ENCODE measurements at places on chromosomes 11 and 22. TPM values are rescaled to one million over a fixed set of nuclear protein-coding genes. Genes with fewer than 3 reads are reported as not detected.

The BIRC3 gene
- total RNA-seq: 1.4 TPM

The SOX10 gene
- not detected for total RNA-seq

The FGF19 gene
- not detected for total RNA-seq

The HBG1 gene
- not detected for total RNA-seq

The PLA2G3 gene
- total RNA-seq: under 0.01 TPM

The PKP3 gene
- 328 TPM for total RNA-seq

The A4GALT gene
- 15.5 TPM for total RNA-seq

The FAM111B gene
- total RNA-seq: under 0.01 TPM

The HOATZ gene
- not detected for total RNA-seq

The RBMXL2 gene
- not detected for total RNA-seq

The BEST1 gene
- 3.7 TPM for total RNA-seq

The APOL6 gene
- 6.1 TPM for total RNA-seq

The CHRNA10 gene
- 0.51 TPM for total RNA-seq

The PKDREJ gene
- not detected for total RNA-seq

The APOL5 gene
- not detected for total RNA-seq

DNA sequence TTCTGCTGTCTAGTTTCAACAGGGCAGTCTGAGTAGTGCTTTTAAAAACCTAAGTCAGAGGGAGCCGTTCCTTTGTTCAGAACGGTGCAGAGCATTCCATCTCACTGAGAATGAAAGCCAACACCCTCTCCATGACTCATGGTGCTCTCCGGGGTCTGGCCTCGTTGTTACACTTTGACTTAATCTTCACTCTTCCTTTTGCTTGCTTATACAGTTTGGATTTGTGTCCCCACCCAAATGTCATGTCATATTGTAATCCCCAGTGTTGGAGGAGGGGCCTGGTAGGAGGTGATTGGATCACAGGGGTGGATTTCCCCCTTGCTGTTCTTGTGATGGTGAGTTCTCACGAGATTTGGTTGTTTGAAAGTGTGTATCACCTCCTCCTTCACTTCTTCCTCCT is 292.2 kb downstream of the ST3GAL4 start:
- DNase-seq: peak; percentile 59

GRCh38 chr11:78338702-78339101 is 78.9 kb downstream of the GAB2 start:
- no peak for DNase-seq

GRCh38 chr11:45050111-45050510 is 96.3 kb upstream of the PRDM11 start:
- DNase-seq: no peak

- DNase-seq: peak; percentile 69
Observed at GRCh38 chr22:46596819-46597218, 23.4 kb upstream of the GRAMD4 start.

- peak; percentile 29 for DNase-seq
Observed at GRCh38 chr22:50526834-50527801, 1.7 kb upstream of the SCO2 start.

GRCh38 chr11:119322360-119322739 is 5.4 kb upstream of the MCAM start:
- no peak for DNase-seq

DNA sequence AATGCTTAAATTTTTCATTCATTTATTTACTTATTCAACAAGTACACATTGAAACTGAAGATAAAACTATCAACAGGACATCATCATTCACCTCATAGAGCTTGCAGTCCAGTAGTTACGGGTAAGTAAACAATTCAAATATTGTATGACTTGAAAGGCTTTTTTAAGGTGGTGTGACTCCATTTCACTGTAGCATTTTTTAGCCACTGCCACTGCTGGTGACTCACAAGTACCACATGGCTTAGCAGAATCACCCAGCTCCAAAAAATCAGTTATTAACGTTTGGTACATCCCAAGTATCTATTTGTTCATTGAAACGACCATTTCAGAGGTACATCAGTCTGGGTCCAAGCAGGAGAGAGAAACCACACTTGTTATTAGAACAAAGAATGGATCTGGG is 427.9 kb upstream of the DDI1 start:
- peak; percentile 45 for DNase-seq

GRCh38 chr11:61963282-61964057 is 4.0 kb downstream of the FTH1 start:
- peak; percentile 50 for DNase-seq

GRCh38 chr22:35212009-35212408 is 45.3 kb upstream of the HMGXB4 start:
- DNase-seq: peak; percentile 34

DNA sequence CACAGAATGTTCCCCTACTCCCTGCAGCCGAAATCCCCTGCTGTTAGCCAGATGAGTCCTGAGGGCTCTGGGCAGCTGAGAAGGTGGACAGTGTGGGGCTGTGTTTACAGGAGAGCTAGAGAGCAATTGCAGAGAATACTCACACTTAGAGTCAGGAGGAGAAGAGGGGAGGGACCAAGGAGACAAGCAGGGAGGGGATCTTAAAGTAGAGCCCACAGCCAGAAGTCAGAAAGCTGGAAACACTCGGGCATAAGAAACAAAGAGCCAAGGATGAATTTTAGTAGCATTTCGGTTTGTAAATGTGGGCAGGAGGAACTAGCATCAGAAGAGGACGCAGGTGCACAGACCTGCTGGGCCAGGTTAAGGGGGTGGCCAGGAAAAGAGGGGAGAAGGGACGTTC is 1435.9 kb downstream of the BRD1 start:
- no peak for DNase-seq

DNA sequence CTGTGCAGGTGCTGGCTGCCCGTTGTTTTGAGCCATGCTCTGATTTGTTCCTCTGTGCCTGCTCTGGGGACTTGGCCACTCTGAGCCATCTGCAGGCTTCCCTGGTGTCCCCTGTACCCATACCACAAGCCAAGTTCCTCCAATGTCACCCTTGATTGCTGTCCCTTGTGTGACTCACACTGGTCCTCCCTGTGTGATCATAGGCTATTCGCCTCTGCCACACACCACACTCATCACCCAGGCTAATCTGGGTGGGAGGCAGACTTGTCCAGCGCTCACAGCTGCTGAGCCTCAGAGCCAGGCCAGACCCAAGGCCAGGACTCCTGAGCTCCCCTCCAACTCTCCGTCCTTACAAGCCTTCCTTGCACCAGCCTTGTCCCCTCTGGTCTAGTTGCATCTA is 31.7 kb downstream of the IGF2 start:
- DNase-seq: no peak

- no peak for DNase-seq
Observed at GRCh38 chr22:50713008-50713385, 25.0 kb upstream of the ACR start.

GRCh38 chr11:113994077-113994954 is 19.4 kb downstream of the HTR3A start:
- DNase-seq: no peak

- DNase-seq: no peak
Observed at GRCh38 chr11:34408580-34409172, 30.1 kb upstream of the CAT start.

DNA sequence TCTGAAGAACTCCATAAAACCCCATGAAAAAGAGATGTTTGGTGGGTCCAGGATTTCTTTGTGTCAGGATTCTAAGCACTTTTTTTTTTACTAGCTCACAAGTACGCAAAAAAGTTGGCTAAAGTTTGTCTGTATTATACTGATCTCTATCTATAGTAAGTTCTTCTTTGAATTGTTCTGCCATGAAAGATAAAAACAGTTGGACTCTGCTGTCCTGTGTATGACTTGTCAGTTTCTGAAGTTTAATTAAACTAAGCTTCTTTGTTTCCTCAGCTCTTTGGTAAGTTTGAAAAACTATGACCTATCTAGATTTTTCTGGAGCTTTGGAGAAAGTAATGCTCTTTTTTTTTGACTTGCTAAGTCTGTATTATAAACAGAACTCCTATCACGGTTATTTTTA is 812.2 kb upstream of the LUZP2 start:
- DNase-seq: no peak

DNA sequence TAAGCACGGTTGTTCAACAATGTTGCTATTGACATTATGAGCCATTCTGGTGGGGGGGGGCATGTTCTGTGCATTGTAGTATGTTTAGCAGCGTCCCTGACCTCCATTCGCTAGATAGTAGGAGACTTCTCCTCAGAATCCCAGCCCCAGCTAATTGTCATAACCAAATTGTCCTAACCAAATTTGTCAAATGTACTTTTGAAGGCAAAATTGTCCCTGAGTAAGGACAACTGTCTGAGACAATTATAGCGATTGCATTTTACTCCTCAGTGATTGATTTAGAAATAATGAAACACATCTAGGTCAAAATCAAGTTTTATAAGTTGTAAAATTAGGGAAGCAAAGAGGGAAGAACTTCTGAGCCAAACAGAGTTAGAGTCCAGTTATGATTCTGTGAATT is 541.8 kb upstream of the CHORDC1 start:
- DNase-seq: no peak

DNA sequence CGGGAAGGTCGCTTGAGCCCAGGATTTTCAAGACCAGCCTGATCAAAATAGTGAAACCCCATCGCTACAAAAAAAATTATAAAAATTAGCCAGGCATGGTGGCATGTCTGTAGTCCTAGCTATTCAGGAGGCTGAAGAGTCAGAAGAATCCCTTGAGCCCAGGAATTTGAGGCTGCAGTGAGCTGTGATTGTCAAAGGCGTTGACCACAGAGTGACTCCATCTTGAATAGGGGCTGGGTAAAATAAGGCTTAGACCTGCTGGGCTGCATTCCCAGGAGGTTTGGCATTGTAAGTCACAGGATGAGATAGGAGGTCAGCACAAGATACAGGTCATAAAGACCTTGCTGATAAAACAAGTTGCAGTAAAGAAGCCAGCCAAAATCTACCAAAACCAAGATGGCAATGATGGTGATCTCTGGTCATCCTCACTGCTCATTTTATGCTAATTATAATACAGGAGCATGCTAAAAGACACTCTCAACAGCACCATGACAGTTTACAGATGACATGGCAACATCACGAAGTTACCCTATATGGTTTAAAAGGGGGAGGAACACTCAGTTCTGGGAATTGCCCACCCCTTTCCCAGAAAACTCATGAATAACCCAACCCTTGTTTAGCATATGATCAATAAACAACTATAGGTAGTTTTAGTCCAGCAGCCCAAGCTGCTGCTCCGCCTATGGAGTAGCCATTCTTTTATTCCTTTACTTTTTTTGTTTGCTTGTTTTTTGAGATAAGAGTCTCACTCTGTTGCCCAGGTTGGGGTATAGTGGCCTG is 2.8 kb upstream of the RDX start:
- no peak for DNase-seq

GRCh38 chr11:876545-876944 is 33.9 kb downstream of the TSPAN4 start:
- DNase-seq: no peak

DNA sequence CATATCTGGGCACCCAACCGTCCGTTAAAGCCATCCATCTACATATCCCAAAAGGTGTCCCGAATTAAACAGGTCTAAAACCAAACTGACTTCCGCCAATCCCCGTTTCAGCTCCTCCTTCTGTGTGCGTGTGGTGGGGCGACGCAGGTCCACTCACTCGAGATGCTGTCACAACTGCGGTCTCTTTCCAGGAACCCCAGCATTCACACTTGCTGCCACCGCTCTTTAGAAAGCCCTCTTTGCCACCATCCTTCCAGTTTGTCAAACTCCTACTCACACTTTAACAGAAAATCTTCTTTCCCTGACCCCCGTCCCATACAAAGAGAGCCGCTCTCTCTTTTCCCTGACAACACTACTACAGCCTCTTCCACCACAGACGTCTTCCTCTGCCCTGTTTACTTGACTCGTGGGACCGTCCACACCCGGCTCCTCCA is 467 bp downstream of the ESS2 start:
- DNase-seq: peak; percentile 11

- peak; percentile 51 for DNase-seq
Observed at GRCh38 chr11:93198215-93198845, 539 bp upstream of the SLC36A4 start.

DNA sequence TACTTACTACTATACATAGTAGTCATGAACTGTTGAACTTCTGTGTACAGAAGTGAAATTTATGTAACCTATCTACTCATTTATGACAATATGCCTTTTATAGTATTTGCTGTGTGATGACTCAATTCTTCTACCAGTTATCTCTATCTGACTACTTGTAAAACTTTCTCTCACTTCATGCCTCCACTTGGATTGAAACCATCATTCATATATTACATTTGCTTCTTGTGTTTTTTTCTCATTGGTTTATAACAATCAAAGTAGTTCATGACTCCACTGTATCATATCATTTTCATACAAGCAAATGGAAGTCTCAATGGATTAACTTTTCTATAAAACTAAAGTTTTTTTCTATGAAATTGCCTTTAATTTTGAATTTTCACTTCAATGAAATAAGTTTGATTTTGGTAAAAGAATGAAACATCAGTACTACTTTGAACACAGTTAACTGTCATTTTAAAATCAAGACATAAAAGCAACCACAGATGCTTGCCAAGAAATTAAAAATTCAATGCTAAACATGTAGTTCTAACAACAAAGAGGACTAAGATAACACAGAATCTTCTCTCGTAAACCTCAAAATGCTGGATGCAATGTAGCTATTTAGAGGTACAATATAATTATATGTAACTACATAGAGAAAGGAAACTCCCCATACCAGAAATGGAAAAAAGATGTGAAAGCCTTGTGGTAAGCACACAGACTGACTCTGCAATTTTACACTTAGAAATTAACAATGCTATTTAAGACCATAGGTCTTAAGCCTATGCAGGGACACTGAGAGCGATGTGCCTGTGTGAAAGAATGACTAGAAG is 27.6 kb upstream of the EXPH5 start:
- peak; percentile 78 for DNase-seq

DNA sequence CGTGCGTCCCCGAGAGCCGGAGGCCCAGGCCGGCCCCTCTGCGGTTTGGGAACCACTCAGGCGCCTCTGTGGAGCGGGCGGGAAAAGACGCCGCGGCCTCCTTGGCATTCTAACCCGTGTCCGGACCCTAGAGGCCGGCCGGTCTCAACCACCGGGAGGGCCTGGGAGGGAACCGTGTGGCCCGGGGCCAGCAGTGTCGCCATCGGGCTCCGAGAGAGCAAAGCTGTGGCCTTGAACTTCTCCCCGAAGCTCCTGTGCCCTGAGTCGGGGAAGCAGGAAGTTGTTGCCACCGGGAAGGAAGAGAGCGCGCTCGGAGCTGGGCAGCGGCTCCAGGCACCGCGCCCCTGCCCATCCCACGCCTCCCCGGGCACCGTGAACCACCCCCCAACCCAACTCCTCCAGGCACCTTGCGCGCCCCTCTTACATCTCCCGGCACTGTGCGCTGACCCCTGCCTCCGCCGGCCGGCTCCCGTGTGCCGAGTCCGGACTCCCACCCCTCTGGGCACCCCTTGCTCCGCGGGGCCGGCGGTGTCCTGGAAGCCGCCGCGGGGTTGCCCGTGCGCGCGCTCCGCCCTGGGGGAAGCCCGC is 80.0 kb upstream of the PPARA start:
- peak; percentile 37 for DNase-seq

DNA sequence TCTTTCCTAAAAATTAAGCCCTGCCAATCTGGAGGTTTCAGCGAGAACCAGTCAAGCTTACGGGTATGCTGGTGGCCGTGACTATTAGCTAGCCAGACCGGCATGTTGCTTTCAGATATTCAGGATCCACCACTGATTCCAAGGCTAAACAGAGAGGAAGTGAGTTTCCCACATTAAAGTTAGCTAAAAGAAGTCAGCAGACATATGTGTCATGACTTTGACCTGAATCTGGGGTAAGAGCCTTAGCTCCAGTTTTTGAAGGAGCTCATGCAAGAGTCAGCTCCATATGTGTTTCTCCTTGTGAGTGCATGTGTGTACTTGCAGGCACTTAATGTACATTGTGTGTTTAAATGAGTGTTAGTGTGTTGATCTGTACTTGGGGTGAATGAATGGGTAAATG is 1.4 kb downstream of the ZFPL1 start:
- no peak for DNase-seq

Measured in bronchial epithelial cell (primary cell).